Stimulated activated CD4-positive, alpha-beta T cell treated with anti-CD3 and anti-CD28 coated beads, Interleukin-2, amount 100 ng/mL, for 4 hours (primary cell): ENCODE measurements at places on chromosomes 1 and 21.

- DNase-seq = no peak
Measured at GRCh38 chr21:39348040-39348354, 891 bp downstream of the HMGN1 start.

DNA sequence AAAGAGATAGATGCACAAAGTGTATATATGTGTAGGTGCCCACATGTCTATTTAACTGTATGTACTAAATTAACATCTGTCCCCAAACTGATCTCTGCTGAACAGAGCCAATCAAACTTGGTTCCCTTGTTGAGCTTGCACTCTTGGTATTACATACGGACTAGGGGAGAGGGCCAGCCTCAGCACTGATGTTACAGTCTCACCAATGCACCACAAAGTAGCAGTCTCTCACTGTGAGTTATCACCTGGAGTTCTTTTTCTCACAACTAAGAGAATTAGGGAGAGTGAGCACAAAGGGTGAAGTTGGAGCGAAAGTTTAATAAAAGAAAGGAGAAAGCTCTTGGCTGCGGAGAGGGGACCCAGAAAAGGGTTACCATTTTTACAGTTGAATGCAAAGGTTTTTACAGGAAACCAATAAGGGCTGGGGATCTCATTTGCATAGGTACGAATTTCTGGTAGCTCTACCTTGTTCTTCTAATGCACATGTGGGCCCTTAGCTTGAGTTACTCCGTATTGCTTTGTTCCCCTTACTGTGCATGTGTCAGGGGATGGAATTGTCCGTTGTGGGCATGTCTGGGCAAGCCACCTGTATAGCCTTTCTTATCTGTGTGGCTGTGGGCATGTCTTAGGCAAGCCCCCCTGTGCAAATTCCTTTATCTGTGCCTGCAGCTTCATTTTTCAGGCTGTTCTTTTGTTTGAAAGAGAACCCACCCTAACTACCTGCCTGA, 13.3 kb upstream of the CHI3L2 start:
- DNase-seq = no peak

GRCh38 chr1:238677567-238677966, 708.8 kb upstream of the CHRM3 start:
- no peak for DNase-seq

GRCh38 chr1:46749404-46749803, 30.5 kb upstream of the EFCAB14 start:
- DNase-seq = no peak

DNA sequence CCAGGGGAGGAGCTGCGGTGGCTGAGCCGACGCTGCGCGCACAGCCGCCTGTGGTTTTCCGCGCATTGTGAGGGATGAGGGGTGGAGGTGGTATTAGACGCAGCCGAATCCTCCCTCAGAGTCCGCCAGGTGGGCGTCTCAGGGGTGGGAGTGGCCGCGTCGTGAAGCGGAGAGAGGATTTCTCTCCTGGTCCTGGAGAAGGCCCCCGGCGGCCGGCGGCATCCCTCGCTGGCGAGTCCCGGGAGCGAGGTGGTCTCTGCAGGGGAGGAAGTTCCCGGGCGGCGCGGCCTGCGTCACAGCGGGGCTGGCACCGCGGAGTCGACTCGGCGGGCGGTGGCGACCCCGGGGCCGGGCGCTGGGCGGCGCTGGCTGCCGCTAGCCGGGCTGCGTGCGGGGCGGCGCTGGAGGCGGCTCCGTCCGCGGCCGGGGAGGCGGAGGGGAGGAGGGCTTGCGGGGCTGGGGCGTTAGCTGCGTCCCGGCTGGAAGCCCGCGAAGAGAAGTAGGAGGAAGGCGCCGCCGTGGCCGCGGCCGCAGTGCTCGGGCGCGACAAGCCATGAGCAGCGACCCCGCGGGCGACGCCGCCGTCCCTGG, at the start of gene LRRC8C:
TSS of gene LRRC8C (plus strand) at position 464 of the 591 bp plus-strand sequence. CDS start 53,354 bp downstream, outside the sequence.
- DNase-seq = peak; percentile 83

DNA sequence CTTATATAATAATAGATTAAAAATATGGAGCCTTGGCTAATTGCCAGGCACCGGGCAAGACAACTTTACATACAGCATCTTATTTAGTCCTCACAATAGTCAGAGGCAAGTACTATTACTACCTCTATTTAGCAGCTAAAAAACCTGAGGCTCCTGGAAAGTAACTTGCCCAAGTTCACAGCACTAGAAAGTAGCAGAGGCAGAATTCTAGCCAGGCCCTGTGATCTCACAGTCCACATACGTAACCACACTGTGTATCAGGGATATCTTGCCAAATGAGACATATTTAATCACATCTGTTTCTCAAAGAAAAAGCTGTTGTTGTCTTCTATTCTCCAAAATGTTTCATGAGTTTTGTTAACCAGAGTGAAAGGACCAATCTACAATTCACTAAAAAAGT, 378.5 kb downstream of the PLPP3 start:
- no peak for DNase-seq

GRCh38 chr1:246987083-246987690, 20.7 kb downstream of the ZNF695 start:
- DNase-seq = no peak

DNA sequence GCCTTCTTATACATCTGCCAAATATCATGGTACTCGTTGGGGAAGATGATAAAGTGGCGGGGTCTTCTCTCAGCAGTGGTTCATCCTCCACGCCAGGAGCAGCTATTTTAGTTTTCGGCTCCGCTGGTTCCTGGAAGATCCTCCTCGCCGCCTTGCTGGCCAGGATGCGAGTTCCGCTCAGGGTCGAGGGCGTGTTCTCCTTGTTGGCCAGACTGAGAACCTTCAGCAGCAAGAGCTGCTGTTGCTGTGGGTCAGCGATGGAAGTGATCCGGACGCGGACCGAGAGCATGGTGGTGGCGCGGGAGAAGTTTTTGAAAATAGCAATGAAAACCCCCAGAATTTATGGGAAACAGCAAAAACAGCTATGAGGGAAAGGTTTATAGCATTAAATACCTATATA, 11.4 kb upstream of the CFAP126 start:
- DNase-seq = no peak

DNA sequence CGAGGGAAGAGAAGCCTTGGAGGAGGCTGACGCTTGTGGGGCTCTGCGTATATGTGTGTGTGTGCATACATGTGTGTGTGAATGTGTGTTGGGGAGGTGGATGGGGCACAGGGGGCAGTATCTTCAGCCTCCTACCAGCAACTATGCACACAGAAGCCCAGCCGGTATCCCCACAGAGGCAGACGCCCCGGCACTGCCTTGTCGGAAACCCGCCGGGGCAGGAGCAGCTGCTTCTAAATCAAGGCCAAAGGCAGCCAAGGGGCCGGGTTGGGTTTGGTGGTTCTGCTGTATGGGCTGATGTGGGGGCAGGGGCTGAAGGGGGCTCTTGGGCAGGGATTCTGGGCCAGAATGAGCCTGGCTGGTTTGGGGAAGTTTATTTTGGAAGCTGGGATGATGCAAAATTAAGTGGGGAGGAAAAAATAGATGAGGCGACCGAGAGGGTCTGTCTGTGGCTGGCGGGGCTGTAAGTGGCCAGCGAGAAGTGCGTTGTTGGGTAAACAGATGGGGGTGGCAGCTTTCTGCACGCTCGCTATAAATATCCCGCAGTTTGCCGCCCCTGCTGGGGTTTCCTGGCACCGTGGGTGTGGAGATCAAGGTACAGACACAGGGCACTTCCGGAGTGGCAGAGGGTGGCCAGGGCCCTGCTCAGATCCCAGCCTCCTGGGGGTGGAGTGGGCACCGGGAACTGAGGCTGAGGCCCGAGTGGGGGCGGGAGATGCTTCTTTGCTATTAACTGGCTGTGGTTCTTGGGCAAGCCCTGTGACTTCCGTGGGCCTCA, 11.0 kb upstream of the WNT4 start:
- no peak for DNase-seq

DNA sequence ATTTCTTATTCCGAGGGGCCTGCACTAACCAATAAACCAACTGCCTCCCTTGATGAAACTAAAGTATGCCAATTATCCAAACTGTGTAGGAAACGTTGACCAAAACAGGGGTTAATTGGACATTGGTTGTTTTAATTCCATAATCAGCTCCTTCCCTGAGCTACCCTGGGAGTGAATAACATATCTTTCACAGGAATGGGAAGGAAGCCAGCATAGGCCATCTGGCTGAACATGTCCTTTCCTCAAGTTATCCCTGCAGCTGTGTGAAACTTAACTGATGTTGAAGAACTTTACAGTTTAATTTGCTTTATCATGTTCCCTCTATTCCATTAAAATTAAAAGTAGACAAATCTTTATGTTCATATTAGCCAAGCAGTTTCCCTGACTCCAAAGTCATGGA, 75.4 kb downstream of the NRIP1 start:
- DNase-seq = no peak

GRCh38 chr1:216388558-216388957, 34.7 kb downstream of the USH2A start:
- DNase-seq = no peak

GRCh38 chr1:246773213-246773641, 49.0 kb downstream of the SCCPDH start:
- DNase-seq = no peak

GRCh38 chr1:94011709-94012595, 102.7 kb upstream of the GCLM start:
- no peak for DNase-seq

GRCh38 chr1:5742032-5742431, 250.2 kb downstream of the NPHP4 start:
- no peak for DNase-seq

GRCh38 chr1:171296897-171297296, 17.1 kb upstream of the FMO4 start:
- DNase-seq = no peak

DNA sequence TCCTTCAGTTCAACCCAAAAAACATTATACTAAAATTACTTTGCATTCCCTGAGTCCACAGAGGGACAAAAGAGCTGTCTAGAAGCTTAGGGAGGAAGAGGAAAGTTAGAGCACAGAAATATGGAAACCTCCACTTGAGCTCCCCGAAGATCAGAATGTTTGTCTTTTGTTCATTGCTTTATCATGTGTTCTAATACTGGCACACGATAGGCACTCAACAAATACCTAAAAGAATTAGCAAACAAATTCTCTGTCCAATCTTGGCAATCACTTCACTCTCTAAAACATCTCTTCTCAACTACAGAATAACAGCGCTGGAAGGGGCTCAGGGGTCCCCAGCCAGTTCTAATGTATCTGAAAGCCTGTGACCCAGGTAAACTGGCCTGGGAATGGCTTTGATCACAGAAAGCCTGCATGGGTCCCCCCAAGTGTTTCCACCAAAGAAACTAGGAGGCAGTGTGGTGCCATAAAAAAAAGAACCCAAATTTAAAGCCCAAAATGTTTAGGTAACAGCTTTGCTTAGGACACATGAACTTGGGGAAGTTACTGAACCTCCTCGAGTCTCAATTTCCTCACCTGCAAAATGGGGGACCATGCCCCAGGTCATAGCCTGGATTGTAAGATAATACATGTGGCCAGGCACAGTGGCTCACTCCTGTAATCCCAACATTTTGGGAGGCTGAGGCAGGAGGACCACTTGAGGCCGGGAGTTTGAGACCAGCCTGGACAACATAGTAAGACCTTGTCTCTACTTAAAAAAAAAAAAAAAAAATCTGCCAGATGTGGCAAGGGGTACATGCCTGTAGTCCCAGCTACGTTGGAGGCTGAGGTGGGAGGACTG, 45.8 kb downstream of the SSBP3 start:
- DNase-seq = no peak

- DNase-seq = no peak
Measured at GRCh38 chr21:31744182-31744800, 12.4 kb upstream of the SCAF4 start.

DNA sequence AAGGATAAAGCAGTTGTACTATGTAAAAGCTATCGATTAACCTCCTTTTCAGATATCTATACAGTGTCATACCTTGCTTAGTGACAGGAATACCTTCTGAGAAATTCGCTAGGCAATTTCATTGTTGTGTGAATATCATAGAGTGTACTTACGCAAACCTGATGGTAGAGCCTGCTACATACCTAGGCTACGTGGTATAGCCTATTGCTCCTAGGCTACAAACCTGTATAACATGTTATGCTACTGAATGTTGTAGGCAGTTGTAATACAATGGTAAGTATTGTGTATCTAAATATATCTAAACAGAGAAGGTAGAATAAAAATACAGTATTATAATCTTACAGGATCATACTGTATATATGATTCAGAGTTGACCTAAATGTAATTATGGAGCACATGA, 26.5 kb downstream of the FLVCR1 start:
- no peak for DNase-seq

DNA sequence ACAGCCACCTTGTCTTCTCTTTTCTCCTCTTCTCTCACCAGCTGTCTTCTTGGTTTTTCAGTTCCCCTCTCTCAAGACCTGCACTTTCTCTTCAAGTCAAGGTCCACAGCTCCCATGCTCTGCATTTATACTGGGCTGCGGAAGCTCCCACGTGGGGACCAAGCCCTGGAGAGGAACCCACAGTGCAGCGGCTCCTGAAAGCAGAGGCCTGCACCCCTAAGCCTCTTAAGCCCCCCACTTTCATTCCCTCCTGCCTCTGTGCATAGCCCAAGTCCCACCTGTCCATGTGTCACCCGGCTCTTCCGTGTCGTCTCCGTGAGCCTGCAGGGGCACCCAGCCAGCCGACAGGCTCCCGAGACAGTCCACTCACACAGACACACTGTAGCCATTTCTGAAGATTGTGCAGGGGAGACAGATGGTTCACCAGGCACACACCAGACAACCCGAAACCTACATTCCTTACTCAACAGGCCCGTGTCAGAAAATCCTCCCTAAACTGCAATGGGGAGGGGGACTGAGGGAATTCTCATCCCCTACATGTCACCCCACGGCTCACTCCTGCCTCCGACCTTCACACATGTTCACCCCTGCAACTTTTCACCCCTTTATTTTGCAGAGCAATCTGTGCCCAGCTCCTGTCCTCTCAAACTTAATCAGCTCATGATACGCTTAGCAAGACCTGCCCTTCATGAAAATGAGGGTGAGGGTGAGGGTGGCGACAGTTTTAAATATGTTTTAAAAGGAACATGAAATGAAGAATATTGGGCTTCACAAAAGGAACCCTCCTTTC, 6.3 kb downstream of the MX2 start:
- no peak for DNase-seq

DNA sequence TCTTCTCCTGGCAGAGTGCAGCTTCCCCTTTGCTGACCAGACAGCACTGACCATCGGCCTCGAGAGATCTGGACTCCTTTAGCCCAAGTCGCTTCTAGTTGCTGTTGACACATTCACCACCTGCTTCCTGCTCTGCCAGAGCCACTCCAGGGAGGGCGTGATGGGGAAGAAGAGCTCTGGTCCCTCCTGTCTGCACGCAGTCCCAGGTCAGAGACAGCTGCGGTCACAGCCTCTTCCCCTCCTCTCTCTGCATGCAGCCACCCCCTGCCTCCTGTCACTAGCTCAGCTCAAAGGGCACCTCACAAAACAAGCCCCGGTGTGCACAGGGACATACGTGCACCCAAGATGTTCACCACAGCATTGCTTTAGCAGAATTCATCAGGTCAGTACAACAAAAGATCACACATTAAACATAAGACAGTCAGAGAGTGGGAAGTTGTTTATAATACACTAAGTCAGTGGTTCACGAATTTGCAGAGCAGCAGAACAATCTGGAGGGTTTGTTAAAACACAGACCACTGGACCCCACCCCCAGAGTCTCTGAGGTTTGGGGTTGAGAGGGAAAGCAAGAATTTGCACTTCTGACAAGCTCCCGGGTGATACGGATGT, 132.9 kb downstream of the SYF2 start:
- DNase-seq = no peak

GRCh38 chr1:214012418-214012817, 24.6 kb downstream of the PROX1 start:
- DNase-seq = no peak

- no peak for DNase-seq
Measured at GRCh38 chr1:229203030-229203751, 67.7 kb upstream of the RAB4A start.

GRCh38 chr1:221841251-221841982, 99.5 kb upstream of the DUSP10 start:
- DNase-seq = no peak
